ENCODE measurements at places on chromosomes 5 and 9.

GRCh38 chr9:128304971-128305288, 17.3 kb downstream of the TRUB2 start:
- DNase-seq, result peak; percentile 32

DNA sequence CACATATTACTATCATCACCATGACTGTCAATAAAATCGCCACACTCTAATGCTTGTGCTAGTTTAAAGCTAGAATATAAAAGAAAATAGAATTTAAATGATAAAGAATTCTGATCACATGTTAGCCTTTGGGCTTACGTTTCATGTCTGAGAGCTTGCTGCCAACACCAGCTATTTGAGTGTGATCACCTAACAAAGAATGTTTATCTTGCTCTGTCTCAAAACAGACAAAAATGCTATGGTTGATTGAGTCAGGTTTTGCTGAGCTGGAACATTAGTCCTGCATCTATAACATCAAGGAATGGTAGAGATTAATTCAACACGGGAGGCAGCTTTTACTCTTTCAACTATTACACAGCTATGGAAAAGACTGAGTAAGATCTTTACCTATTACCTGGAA, 50.7 kb downstream of the MSX2 start:
- DNase-seq, result peak; percentile 43

DNA sequence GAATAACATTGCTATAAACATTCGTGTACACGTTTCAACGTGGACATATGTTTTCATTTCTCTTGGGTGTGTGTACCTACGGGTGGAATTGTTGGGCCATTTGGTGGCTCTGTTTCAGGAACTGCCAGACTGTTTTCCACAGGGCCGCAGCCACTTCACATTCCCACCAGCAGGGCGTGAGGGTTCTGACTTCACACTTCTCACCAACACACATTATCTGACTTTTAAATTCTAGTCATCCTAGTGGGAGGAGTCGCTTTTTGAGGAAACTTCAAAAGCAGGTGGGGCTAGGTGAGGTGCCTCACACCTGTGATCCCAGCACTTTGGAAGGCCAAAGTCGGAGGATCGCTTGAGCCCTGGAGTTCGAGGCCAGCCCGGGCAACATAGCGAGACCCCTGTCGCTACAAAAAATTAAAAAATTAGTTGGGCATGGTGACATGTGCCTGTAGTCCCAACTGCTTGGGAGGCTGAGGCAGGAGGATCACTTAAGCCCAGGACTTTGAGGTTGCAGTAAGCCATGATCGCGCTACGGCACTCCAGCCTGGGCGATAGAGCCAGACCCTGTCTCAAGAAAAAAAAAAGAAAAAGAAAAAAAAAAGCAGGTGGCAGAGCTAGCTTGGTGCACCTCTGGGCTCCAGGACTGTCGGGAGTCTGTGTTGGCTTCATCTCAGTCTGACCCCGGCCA, 28.5 kb downstream of the TSPAN17 start:
- no peak for DNase-seq

DNA sequence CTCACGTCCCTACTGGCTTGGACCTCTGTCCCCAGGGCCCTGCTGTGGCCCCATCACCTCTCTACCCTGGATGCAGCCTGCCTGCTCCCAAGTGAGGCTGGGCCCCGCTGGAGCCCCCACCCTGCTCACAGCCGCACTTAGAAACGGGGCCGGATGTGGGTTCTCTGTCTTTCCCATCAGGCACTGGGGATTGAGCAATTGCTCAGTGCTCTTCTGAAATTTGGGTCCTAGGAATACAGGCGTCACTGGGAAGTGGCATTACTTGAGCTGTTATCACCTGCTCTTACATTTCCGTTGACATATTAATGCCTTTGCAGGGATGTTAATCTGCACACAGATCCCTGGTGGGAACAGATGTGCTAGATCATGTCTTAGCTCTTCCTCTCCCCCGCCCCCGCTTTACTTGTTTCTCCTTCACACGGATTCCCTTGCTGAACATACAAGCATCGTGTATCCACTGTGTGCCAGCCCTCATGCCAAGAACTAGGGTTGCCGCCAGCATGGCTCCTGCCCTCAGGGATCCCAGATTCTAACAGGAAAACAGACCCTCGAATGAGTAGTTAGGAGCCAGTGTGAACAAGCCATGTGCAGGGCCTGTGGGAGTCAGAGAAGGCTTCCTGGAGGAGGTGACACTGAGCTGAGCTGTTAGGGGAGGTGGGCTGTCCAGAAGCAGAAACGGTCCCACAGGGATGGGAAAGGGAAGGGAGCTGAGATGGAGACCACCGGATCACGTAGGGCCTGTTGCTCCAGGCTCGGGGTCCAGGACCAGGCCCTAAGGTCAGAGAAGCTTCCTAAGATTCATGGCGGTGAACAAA, 65.1 kb downstream of the NEK6 start:
- no peak for DNase-seq

DNA sequence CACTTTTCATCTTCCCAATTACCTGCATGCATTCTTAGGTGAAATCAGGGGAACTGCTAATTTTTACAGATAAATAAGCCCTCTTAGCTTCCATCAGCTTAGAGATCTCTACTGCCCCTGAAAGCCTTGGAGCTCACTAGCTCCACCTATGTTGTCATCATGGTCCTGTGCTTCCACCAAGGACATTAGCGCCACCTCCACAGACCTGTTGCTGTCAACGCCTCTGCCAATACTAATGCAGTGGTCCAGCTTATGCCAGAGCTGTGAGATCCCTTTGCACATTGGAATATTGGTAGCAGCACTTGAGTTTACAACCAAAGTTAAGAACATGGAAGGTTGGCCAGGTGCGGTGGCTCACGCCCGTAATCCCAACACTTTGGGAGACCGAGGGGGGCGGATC, 7.7 kb upstream of the SHISAL2B start:
- no peak for DNase-seq

DNA sequence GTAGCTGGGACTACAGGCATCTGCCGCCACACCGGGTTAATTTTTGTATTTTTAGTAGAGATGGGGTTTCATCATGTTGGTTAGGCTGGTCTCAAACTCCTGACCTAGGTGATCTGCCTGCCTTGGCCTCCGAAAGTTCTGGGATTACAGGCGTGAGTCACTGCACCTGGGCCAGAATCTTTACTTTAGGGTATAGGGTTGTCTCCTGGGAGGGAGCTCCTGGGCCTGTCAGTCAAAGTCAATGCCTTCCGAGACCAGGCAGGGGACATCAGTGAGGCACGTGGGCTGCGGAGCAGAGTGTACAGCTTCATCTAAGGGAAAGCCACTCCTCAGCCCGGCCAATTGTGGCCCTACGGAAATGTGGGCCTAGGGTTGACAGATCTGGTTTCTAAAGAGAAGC, 108.6 kb downstream of the FGF18 start:
- no peak for DNase-seq

GRCh38 chr9:130487500-130487899, 42.7 kb downstream of the ASS1 start:
- DNase-seq, result no peak

DNA sequence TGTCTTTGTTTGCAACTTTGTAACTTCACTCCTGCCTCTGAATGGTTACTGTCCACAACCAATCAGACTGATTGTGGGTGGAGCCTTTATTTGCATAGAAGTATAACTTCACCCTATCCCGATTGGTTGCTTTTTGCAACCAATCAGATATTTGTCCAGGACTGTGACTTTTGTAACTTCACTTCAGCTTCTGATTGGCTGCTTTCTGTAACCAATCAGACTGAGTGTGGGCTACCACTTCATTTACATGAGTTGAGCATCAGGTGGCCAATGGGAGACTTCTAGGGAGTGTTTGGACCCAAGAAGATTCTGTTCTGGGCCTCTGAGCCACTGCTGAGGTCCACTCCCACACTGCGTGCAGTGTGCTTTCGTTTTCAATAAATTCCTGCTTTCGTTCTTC, 1810.7 kb upstream of the CDH6 start:
- no peak for DNase-seq

DNA sequence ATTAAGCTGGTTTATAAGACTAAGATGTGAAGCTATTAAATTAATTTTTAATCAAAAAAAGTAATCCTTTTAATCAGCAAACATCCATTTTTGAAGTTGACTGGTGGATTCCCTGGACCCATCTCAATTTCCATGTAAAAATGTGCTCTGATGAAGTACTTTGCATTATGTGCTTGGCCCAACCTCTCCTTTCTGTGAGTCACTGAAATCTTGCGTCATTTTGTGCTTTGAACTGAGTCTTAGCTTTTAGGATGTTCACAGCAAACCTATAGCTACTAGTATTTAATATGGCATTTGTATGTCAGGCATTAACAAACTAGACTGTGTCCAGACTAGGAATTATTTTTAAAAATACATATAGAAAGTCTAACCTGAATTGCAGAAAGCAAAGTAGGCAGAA, 55.0 kb upstream of the CDH12 start:
- DNase-seq, result no peak

GRCh38 chr5:81995407-81995806, 23.6 kb downstream of the ATG10 start:
- no peak for DNase-seq

GRCh38 chr5:89930591-89931392, 478.8 kb downstream of the CETN3 start:
- peak; percentile 74 for DNase-seq

- no peak for DNase-seq
Observed at GRCh38 chr9:118963674-118964073, 405.6 kb downstream of the BRINP1 start.

- peak; percentile 64 for DNase-seq
Observed at GRCh38 chr5:88671505-88672499, 211.2 kb downstream of the MEF2C start.
